NCI-H446 treated with DMSO at 0.1 percent for 48 hours (cell line): ENCODE measurements at places on chromosomes 7 and 10.

GRCh38 chr10:26780106-26780792 is 80.5 kb downstream of the ABI1 start:
- DNase-seq: no peak

DNA sequence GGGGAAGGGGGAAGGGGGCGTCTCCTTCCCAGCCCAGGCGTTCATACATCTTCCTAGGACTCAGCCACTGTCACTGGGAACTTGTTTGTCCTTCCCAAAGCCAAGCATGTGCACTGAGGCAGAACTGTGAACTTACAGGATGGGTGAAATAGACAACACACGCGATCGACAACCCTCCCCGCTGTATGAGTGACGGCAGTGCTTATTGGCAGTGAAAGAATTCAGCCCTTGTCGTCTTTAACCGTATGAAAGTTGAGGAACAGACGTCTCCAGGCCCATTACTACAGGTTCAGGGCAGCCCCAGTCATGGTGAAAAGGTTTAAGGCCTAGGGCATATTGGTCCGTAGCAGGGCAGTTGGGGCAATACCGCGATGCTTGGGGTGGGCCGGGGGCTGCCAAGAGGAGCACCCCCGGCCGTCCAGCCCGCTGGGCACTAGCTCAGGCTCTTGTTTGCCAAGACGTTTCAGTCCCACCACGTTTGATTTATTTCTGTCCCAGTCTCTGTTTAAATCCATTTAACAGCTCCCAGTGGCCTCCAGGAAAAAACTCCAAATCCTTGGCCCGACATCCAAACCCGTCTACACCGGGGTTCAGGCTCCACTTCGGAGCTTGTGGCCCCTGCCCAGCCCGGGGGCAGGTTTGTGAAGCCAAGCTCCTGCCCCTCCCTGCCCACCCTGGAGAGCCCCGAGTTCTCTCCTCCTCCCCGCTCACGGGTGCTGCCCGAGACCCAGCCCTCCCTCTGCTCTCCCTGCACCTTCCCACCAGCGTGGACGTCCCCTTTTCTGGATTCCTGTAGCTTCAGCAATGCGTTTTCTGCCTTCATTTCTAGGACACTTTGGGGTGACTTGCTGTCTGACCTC is 159.8 kb downstream of the DNAJB6 start:
- DNase-seq: no peak

- no peak for DNase-seq
Observed at GRCh38 chr10:76017026-76017732, 585.8 kb downstream of the LRMDA start.

- DNase-seq: no peak
Observed at GRCh38 chr7:486216-486743, 33.4 kb downstream of the PDGFA start.

- DNase-seq: no peak
Observed at GRCh38 chr10:132030898-132031463, 34.8 kb upstream of the JAKMIP3 start.

- peak; percentile 1 for DNase-seq
Observed at GRCh38 chr7:134690016-134690415, 43.4 kb downstream of the BPGM start.

DNA sequence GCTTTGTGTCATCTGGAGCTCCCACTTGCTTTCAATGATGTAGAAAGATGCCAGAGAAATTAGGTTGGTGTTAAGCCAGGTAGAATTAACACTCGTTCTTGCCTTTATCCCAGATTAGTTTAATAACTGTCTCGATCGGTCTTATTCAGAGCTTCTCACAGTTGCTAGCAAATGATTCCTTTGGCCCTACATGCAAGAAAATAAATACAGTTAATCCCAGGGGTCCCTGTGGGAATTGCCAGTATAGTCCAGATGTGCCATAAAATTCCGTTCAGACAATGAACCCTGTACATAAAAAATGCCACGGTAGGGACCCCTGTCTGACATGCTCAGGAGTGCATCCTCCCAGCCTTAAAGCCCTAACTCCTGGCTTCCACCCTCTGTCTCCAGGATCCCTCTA is 207.5 kb downstream of the ARHGAP12 start:
- no peak for DNase-seq

DNA sequence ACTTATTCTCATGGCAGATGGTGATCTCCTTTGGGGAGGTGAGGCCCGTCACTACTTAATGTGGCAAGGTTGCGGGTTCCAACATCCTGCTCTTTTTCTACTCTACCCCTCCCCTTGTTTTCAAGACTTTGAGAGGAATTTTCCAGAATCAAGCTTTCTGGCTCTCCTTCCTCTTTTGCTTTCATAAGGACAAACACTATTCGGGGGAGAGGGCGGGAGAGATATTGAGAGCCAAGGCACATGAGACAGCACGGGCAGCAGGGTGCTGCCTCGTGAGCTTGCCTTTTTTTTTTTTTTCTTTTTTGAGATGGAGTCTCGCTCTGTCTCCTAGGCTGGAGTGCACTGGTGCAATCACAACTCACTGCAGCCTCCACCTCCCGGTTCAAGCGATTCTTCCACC is 6.9 kb upstream of the PFKFB3 start:
- DNase-seq: no peak

DNA sequence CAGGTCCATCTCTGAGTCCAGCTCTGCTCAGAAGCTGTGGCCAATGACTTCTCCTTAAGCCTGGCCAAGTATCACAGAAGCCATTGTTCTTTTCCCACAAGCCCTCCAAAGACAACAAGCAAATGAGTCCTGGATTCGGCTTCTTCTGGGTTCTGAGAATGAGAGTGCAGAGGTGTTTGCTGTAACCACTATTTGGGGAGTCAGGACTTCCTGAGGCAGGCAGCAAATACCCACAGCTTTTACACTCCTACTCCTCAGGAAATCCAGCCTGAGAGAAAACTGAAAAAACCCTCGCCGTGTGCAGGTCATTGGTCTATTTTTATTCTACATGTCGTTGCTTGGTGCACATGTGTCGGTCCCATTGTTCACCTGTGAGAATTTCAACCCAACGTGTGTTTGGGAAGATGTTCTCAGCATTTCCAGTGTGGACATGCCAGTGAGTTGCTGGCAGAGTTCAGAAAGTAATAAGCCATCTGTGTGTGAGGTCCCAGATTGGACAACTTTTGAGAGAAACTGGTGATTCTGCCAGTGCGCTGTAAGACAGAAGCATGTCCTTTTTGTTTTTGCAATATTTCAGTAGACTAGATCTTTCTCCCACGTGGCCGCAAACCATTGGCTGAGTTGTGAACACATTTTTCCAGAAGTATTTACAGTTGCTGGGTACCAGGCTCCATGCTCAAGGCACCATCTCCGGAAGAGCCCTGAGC is 121.6 kb upstream of the LYZL2 start:
- no peak for DNase-seq

DNA sequence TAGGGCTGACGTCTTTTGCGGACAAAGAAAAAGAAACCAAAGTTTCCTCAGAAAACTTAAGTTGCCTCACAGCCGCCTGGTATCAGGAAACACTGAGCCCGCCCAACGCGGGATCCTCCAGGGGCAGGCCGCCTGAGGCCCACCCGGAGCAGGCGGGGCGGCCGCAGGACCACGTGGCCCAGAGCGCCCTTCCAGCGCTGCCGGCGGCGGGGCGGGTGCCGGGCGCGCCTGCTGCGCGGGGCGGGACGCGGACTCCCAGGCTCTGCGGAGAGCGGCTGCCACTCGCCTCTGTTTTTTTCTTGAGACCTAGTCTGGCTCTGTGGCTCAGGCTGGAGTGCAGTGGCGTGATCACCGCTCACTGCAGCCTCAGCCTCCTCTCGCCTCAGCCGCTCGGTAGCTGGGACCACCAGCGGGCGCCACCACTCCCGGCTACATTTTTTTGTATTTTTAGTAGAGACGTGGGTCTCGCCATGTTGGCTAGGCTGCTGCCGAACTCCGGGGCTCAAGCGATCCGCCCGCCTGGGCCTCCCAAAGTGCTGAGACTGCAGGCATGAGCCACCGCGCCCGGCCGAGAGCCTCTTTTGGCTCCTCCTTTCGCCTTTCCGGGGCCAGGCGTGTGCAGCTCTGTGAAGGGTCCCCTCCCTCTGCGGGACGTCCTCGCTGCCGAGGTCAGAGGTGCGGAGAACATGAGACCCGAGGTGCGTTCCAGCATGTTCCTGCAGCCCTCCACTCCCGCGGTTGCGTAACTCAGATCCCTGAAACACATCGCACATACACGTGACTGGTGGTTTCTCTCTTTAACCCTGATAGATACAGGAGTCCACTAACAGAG is 11.6 kb upstream of the HNRNPF start:
- no peak for DNase-seq

DNA sequence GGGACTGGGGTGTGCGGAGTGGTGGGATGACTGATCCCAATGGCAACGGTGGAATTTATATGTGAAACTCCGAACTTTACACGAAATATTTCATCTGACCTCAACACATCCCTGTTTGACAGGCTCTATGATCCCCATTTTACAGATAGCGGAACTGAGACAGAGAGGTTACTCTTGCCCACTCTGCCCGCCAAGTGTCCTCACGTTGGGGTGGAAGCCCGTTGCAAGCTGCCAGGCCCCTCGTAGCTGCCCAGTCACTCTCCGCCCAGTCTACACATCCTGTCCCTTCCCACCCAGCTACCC is 397 bp upstream of the NFE2L3 start:
- no peak for DNase-seq

DNA sequence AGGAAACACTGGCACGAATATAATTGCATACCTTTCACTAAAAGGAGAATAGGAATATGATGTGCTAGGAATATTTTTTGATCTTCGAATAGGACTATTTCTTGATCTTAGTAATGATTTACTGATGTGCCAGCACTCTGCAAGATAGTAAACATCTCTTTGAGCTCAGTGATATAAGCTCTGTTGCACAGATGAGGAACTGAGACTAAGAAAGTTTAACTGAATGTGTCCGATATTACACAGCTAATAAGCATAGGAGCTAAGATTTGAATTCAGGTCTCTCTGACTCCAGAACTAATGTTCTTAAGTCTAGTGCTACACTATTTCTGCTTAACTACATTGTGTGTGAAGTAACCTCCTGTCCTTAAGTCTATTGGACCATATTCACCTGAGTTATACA is 98.4 kb upstream of the PTPRZ1 start:
- DNase-seq: no peak

DNA sequence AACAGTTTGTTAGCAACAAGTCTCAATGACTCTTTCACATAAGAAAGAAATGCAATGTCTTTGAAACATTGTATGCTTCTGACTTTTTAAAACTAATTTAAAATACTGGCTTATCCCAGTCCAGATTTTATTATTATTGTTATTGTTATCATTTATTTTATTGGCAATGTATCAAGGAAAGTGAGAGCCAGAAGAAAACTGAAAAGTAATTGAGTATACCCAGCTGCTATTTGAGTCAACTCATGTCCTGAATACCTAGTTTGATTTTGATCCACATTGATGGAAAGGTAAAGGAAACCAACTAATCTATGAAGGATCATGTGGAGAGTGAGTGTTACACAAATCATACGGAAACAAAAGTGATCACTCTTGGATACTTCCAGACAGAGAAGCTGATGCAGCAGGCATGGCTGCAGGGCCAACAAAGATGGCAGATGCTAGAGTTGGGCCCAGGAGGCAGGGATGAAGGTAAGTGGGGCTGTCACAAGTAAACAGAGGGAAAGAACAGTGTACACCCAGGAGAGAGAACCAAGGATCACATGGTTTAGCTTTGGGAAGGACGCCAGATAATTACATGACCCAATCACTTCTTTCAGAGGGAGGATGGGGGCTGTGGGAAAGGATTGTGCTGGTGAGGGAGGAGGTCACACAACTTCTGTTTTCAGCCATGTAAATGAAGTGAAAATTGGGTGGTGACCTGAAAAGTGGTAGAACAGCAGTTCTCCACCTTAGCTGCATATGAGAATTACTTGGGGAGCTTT is 179.2 kb upstream of the NAMPT start:
- no peak for DNase-seq

DNA sequence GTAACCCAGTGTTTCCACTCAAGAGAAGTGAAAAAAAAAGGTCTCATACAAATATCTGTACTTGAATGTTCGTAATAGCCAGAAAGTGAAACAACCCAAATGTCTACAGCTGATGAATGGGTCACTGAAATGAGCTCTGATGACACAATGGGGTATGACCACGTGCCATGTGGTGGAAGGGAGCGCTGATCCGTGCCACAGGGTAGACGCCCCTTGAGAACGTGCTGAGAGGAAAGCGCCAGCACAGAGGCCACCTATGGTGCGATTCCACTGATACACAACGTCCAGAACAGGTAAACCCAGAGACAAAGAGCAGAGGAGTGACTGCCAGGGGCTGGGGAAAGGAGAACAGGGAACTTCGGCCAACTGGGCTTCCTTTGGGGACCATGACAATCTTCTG is 50.3 kb downstream of the MAD1L1 start:
- no peak for DNase-seq

DNA sequence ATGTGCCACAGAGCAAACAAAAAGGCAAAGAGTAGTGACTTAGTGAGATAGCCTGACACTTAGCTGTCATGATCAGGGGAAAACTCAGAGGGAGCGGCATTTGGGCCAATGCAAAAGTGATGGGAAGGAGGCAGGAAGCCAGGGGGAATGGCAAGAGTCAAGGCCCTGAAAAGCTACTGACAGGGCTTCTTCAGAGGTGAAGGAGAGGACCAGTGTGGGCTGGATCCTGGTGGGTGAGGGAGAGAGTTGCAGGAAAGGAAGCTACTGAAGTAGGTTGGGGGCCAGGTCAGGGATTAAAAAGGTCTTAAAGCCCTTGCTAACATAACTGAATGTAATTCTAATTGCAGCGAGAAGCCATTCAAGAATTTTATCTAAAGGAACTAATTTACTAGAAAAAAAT is 117.0 kb downstream of the AASS start:
- no peak for DNase-seq

GRCh38 chr10:34145715-34146114 is 669.4 kb downstream of the PARD3 start:
- DNase-seq: no peak

DNA sequence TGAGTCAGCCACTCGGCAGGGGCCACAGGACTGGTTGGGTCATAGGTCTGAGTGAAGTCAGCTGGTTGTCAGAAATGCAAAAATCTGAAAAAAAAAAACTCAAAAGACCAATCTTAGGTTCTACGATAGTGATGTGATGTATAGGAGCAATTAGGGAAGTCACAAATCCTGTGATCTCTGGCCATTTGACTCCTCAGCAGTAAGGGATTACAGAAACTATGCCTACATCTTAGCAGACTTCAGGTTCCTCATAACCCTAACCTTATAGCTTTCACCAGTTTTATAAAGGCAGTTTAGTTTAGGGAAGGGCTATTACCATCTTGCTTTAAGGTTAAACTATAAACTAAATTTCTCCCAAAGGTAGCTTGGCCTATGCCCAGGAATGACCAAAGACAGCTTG is 163.1 kb upstream of the HGF start:
- no peak for DNase-seq
